ENCODE measurements at places on chromosomes 6 and 20. TPM values are rescaled to one million over a fixed set of nuclear protein-coding genes. Genes with fewer than 3 reads are reported as not detected.

Gene POU3F2
- total RNA-seq = 1.8 TPM

Gene NKAPL
- 1.2 TPM for total RNA-seq

- DNase-seq = no peak
Measured at GRCh38 chr6:134176264-134176975, 124.0 kb upstream of the SLC2A12 start.

DNA sequence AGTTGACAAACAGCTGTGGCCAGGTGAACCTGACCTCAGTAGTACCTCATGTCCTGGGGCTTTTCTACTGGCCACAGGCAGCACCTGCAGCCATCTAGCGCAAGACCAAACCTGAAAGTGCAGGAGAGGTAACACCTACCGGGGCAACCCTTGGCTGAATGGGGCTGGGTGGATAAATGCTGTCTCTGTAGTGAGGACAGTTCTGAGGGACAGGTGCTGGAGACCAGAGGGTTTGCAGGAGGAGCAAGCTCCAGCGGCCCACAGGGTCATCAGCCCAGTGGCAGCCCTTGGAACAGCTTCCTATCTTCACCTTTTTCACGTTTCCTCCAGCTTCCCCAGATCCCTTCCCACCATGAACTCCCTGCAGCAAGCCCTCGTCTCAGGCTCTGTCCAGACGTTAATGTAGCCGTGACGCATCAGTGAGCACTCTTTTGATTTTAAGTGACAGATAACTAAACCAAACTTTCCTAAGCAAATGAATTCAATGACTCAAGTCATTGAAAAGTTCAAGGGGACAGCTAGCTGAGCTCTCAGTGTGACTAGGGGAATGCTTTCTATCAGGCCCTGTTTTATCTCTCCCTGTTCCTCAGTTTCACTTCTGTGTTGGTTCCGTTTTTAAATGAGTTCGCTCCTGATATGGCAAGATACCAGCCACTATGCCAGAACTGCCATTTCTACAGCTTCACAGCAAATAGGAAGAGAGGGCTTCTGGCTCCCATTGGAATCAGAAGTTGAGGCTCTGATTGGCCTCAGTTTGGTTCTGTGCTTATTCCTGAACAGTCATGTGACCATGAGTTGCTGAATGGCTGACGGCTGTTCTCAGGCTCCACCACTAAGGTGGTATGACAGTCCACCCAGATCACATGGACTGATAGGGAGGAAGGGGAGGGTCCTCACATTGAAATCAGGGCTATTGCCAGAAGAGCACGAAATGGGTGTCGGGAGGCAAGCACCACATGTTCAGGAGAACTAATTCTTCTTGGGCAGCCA is 12.1 kb upstream of the PFDN4 start:
- DNase-seq = no peak

GRCh38 chr20:12977328-12978125 is 31.2 kb upstream of the SPTLC3 start:
- DNase-seq = no peak

- no peak for DNase-seq
Measured at GRCh38 chr6:112931832-112932231, 584.7 kb downstream of the RFPL4B start.

- no peak for DNase-seq
Measured at GRCh38 chr6:159430323-159430722, 261.1 kb downstream of the FNDC1 start.

- no peak for DNase-seq
Measured at GRCh38 chr20:51457533-51457932, 85.0 kb downstream of the NFATC2 start.

- no peak for DNase-seq
Measured at GRCh38 chr6:79372757-79373156, 138.3 kb upstream of the HMGN3 start.

GRCh38 chr20:47749339-47749738 is 35.9 kb downstream of the SULF2 start:
- no peak for DNase-seq

- no peak for DNase-seq
Measured at GRCh38 chr20:61304750-61305149, 52.7 kb downstream of the CDH4 start.

DNA sequence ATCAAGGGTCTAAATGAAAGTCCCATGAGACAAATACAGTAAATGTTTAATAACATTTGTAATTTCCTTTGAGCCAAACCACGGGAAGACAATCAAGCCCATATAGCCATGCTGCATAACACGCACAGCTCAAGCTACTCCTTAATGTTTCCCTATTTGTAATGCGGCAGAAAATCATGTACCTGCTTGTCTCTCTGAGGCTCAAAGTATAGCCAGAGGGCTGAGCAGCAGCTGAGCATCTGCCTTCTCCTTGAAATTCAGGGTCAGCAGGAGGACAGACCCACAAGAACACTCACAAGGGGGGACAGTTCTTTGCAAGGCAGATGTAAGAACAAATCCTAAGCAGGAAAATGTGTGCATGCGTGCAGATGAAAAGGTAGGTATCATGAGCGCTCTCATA is 45.8 kb upstream of the JARID2 start:
- no peak for DNase-seq

- DNase-seq = peak; percentile 58
Measured at GRCh38 chr6:157823528-157824370, 703 bp downstream of the SNX9 start.

DNA sequence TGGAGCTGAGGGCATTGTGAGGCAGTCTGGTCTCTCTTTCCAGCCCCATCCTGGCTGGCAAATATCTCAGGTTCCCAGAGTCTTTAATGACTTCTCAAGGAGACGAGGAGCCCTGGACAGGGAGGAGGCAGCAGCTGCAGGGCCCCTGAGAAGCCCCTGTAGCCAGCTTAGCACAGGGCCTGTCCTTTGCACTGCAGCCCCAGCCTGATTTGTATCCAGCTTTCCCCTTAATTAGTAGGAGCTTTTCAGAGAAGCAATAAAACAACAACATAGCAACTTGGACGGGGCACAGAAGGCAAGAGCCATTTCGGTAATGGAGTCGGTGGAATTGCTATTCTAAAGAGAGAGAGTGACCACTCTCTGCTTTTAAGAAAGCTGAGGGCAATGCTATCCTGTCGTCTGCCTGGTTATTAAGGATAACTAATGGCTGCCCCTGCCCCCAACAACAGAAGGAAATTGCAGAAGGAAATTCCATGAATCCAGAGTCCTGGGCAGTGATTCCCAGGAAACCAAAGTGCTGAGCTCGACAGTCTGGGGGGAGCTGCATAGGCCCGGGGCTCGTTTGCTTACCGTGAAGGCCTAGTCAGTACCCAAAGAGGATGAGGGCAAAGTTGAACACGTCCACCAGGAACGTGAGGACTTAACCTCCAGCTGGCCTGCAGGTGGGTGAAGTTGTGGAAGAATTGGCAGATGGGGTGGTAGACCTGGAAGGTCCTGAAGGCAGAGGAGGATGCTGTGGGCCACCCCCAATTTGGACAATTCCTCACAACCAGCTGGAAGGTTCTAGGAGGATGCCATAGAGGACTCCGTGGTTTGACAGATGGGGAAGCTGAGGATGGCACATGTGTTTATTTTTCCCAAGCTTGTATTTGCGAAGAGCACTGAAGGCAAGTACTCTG is 50.3 kb downstream of the NPEPL1 start:
- no peak for DNase-seq

DNA sequence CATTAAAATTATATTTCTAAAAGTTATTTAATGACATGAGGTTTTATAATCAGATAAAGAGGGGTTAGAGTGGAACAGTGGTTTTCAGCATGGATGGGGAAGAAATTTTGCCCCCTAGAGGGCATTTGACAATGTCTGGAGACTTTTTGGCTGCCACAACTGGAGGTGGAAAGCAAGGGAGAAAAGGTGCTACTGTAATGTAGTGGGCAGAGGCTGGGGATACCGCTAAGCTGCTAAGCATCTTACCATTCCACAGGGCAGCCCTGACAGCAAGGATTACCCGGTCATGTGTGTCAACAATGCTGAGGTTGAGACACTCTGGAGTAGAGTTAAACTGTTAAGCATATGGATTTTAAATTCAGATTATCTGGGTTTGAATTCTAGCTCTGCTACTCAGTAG is 52.9 kb upstream of the FABP7 start:
- DNase-seq = no peak

DNA sequence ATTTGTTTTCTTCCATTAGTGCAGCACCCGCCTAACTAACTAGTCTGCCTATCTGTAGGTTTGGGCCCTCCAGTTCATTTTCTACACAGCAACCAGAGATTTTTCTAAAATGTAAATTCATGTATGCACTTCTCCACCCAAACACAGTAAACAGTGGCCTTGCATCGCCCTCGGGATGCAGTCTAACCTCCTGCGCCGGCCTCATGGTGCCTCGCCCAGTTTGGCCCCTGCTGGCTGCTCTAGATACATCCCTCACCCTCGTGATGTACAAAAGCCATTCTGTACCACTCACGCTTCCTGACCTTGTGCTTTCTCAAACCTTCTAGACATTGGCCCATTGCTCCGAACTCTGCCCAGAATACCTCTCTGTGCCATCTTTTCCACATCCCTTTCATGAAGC is 53.8 kb upstream of the VSTM2L start:
- no peak for DNase-seq

DNA sequence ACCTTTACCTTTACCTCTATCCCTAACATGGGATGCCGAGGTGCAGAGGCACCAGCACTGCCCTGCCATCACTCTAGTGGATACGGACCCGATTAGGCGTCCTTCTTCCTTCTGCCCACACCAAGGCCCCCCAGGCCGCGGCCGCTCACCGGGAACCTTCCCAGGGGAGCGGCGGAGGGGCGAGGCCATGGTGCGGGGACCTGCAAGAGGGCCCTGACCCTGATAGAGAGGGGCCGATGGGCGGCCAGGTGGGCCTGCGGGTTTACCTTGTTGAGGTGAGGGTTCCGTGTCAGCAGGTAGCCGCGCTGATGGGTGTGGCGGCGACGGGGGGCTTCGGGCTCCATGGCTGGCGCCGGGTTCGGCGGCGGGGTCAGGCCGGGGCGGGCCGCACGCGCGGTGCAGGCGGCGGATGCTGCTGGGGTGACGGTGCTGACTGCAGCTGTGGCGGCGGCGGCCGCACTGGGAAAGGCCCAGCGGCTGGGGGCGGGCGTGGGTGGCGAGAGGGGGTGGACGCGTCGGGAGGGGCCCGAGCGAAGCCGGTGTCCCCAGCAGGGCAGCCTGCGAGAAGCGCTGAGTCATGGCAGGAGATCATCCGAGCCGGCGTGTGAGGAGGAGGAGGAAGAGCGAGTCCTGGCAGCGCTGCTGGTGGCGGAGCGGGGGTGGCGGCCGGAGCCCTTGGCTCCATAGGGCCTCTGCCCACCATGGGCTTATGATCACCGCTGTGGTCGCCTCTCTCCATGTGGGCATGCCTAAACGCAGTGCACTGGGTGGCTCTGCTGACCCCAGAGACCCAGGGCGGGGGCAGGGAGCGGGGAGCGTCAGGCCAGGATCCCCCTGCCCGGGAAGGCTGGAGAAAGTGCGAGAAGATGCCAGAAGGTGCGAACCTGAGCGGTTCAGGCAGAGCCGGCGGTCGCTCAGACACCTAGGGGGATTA is at the start of gene ME1:
Gene ME1 (minus strand): TSS at position 441 of the 934 bp plus-strand sequence. CDS start 97 bp downstream, at position 344.
- peak; percentile 41 for DNase-seq
